AG09319 (cell line): ENCODE measurements at places on chromosomes 4 and X.

GRCh38 chr4:152181150-152181549 is 354.7 kb downstream of the FBXW7 start:
- no peak for DNase-seq

- DNase-seq: peak; percentile 22
Measured at GRCh38 chr4:19807505-19807904, 444.2 kb upstream of the SLIT2 start.

- DNase-seq: peak; percentile 85
Measured at GRCh38 chr4:98995183-98996055, at the start of gene METAP1. Gene METAP1, plus strand, starts transcription at chr4:98995721. Its CDS starts 33 bp downstream, at chr4:98995754.

DNA sequence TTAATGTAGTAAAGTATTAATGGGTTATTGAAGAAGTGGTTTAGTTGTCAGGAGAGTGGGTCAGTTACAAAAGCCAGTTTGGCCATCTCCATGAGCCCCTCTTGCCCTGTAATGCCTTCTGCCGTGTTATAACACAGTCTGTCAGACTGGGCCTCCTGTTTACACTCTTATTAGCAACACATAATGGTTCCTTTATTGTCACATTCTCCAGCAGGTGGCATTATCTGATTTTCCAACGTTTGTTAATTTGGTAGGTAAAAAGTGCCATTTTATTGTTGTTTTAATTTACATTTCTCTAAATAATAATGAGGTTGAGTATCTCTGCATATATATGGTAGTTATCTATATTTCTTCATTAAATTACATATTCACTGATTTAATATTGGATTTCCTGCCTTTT is 560.8 kb downstream of the FGF13 start:
- DNase-seq: no peak

DNA sequence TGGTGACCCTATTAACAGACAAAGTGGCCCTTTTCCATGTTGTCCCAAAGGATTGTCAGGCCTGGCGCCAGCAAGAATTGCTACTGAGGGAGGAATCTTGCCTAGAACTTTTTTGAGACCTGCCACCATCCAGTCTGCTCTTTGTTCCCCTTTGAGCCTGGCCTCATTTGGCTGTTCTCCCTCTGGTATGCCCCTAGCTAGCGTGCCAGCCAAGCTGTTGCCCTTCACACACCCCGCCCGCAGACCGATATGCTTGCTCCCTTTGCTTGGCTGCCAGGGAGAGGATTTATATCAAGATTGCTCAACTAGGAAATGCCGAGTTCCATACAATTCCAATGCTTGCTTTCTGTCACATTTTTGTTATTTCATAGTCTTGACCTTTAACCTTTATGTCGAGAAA is 24.4 kb downstream of the IGSF1 start:
- no peak for DNase-seq

DNA sequence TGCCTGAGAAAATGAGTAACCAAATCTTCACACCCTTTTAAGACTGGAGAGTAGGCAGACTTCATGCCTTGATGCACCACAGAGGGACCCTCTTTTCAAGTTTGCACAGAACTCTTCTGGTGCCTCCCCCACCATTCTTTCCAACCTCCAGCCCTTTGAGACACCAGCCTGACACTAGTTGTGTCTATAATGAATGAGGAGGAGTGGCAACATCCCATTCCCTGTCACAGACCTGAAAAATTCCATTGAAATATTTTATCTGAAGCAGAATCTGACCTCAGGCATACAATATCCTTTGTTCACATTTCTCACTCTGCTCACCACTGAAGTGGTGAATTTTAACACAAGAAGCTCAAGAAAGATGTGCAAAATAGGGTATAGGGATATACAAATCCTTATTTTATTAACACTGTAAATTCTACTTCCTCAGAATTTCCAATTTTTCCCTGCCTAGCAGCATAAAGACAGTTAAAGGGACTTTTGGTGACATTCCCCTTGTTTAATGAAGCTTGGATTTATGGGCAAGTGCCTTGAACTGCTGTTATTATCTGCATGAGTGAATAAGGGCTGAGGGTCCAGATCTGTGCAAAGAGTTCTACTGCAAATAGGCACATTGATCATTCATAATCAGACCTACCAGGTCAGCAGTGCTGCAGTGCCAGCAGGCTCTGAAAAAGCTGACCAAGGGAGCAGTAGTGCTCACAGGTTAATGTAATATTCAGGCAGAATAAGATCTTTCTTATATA is 149.9 kb upstream of the PAQR3 start:
- DNase-seq: no peak

- no peak for DNase-seq
Measured at GRCh38 chrX:13590207-13590606, 20.8 kb downstream of the EGFL6 start.

- no peak for DNase-seq
Measured at GRCh38 chrX:27565992-27566391, 24.2 kb upstream of the DCAF8L2 start.

- no peak for DNase-seq
Measured at GRCh38 chr4:38532908-38533499, 131.0 kb upstream of the KLF3 start.

- no peak for DNase-seq
Measured at GRCh38 chr4:97104666-97105065, 1038.6 kb downstream of the STPG2 start.

GRCh38 chr4:139600662-139601061 is 44.6 kb upstream of the SETD7 start:
- no peak for DNase-seq

DNA sequence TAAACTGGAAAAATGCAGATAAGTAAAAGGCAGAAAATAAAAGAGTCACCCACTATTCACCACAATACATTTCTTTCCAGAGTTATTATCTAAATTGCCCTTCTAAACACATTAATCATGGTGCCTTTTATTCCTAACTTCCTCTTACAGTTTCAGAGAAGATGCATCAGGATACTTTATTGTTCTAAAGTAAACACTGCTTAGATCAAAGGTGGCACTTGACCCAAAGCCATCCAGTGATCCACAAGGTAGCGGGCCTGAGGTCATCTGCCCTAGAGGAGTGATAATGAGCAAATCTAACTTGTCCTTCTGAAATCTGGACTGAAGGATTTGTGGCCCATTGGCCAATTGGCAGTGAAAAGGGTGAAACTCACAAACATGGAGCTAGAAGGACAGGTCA is 12.0 kb upstream of the TMEM154 start:
- DNase-seq: no peak

GRCh38 chr4:151484396-151485102 is 75.6 kb downstream of the FHIP1A start:
- peak; percentile 18 for DNase-seq

DNA sequence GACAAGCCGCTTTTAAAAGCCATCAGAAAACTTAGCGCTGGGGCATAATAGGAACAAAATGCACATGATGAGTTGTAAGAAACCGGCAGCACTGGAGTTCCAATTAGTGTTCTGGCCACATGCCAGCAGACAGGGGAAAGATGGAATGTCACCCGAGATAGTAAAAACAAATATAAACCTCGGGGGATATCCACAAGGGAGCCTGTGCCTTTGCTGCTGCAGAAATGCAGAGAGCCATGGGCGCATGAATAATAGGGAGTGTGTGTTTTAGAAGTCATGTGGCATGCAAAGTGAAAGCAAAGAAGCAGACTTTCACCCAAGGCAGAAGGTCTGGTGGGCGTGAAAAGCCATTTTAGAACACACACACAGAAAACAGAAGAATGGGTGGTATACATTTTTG is 19.1 kb downstream of the GPRASP3 start:
- no peak for DNase-seq

- peak; percentile 7 for DNase-seq
Measured at GRCh38 chrX:153926858-153927671, 1.0 kb upstream of the ARHGAP4 start.

- no peak for DNase-seq
Measured at GRCh38 chr4:4455210-4455865, 68.4 kb downstream of the NSG1 start.

- DNase-seq: no peak
Measured at GRCh38 chr4:57053508-57053907, 56.7 kb downstream of the IGFBP7 start.

- no peak for DNase-seq
Measured at GRCh38 chrX:9456250-9457074, 8.4 kb upstream of the TBL1X start.

DNA sequence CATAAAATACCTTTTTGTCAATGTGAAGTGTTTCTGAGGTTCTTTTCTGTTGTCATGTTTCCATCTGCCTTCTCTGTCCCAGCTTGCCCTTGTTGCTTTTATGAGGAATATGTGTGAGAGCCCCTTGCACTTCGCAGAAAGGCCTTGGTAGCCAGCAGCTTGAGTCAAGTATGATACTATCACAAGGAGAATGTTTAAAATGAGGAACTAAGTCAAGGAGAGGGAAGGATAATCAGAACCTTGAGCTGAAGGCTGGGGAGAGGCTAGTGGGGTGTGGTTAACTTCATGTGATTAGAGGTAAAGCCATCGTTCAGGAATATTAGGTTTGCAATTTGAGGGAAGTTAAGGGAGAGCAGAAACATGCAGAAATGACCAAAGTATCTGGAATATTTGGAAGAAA is 12.7 kb downstream of the PGK1 start:
- no peak for DNase-seq

DNA sequence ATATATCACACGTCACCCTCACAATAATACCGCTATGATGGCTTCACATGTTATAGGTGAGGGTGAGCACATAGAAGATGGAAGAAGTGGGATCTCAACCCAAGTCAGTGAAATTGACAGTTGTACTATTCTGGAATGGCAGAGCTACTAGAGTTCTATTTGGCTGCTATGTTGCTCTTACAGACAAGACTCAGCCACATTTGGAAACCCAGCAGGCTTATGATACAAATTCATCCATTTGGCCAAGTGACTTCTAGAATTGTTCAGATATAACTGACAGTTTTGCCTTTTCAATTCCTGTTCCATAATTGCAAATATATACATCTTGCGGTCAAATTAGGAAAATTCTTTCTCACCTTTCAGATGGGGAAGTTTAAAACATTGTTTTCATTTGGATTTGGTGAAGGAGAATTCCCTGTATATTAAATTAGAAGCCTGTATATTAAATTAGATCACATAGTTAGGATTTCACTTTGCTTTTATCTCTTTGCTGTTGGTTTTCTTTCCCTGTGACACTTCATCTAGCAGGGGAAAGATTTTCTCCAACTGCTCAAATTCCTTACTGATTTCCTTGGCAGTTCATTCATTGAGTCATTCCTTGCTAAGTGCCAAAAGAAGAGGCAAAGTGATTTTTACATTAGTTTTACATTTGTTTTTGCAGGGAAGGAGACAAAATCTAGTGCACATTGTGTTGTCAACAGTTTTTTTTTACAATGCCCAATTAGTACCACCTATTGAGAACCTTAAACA is 120.6 kb upstream of the TBC1D9 start:
- peak; percentile 7 for DNase-seq

DNA sequence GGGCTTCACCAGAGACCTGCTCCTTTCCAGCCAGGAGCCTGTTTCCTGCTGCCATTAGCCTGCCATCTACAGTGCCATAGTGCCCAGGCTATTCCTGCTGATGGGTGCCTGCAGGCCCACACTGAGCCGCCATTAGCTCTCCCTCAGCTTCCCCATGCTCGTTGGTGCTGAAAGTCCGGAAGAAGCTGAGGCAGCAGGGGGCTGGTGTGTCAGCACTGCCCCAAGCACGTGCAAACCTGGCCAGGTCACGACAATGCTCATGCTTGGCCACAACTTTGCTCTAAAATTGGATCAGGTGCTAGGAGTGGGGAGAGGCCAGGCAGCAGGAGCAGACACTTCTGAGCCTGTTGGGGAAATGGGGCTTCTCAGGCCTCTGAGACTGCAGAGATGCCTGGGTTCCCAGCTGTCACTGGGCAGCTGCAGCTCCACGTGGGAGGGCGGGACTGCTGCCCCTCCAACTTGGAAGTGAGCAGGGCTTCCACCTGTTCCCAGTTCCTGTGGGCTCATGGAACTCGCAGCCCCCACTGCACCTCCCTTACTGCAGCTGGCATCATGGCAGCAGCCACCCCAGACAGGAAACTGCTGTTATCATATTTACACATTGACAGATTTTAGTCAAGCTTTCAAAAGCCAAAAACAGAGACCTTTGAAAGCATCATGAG is 913.9 kb downstream of the FSTL5 start:
- DNase-seq: no peak

DNA sequence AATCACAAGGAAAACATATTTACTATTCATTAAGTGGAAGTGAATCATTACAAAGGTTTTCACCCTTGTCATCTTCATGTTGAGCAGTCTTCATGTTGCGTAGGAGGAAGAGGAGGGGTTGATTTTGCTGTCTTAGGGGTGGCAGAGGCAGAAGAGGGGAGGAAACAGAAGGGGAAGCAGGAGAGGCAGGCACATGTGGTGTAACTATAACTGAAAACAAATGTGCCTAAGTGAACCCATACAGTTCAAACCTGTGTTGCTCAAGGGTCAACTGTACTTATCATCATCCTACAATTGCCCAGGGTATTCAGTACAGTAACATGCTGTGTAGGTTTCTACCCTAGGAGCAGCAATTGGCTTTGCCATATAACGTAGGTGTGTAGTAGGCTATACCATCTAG is 47.2 kb downstream of the SYNPO2 start:
- no peak for DNase-seq

DNA sequence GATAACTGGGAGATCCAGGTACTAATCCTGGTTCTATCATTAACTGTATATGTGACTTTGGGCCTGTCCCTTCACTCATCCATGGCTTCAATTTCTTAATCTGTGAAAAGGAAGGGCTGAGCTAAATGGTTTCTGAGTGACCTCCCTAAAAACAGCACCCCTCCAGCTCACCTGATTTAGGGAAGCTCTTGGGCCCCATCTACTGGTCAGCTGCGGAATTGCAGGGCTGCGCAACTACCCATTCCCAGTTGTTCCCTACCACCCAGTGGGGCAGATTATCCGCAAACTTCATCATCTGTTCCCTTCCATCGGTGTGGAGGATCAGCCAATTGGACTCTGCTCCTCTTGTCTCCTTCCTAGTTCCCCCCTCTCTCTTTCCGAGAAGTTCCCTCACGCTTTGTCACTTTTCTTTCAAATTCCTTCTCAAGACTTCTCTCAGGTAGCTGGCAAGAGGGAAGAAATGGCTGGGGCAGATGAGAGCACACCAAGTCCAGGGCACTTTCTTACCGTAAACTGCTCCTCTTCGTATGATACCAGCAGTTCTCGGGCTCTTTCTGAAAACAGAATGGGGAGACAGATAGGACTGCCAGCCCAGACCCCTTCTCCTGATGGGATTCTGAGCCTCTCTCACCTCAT is 5.8 kb downstream of the LAS1L start:
- DNase-seq: no peak

DNA sequence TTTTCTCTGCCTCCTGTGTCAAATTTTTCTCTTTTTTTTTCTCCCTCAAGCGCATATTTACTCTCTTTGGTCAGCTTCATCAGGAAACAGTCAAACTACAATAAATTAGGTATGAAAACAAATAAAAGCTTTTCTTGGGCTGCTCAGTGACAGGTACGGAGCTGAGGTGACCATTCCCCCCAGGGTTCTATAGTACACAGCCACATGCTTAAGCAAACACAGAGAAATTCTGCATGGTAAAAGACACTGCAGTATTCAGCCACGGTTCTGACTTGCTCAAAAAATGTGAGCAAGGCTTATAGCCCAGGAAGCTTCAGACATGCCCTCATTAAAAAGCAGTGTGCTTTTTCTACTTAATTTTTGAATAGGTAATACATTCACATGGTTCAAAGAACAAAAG is 138.5 kb downstream of the GRIA3 start:
- no peak for DNase-seq
